ENCODE measurements at places on chromosomes 5 and 9.

DNA sequence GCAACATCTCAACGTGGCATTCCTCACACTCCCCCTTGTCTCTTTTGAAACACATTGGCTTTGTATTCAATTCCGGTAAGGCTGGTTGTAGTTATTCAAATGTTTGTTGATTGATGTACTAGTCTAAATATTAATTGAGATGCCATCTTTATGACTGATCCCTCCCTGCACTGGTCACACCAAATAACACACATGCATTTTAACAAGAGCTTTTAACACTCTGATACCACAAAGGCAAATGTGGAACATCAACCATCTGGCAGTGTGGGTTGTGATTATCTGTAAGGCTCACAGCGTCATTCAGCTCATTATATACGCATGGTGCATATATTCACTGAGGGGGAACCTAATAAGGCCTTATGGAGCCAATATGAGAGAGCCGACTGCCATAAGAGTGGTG is 305.0 kb downstream of the TENT4A start:
- DNase-seq: no peak

DNA sequence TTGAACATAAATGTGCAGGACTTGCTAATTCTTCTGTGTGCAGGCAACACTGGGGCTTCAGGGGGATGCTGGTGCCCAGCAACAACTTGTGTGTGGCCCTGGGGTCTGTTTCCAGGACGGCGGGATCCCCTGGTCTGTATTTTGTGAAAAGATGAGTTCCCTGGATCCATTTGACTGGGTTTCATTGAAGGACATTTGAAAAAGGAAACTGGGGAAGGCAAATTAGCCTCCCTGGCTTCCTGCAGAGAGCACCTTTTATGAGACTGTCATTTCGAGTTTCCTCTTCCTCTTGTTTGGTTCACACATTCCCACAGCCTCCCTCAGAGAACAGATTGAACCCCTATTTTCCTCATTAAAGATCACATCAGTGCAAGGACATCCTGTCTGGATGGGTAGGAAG is 63.1 kb downstream of the FOXI1 start:
- no peak for DNase-seq

- DNase-seq: no peak
Observed at GRCh38 chr5:116573702-116574366, 789 bp downstream of the SEMA6A start.

- DNase-seq: no peak
Observed at GRCh38 chr5:60178101-60178500, 284.6 kb upstream of the PDE4D start.

GRCh38 chr5:132496631-132497487 is 6.3 kb upstream of the IRF1 start:
- no peak for DNase-seq

DNA sequence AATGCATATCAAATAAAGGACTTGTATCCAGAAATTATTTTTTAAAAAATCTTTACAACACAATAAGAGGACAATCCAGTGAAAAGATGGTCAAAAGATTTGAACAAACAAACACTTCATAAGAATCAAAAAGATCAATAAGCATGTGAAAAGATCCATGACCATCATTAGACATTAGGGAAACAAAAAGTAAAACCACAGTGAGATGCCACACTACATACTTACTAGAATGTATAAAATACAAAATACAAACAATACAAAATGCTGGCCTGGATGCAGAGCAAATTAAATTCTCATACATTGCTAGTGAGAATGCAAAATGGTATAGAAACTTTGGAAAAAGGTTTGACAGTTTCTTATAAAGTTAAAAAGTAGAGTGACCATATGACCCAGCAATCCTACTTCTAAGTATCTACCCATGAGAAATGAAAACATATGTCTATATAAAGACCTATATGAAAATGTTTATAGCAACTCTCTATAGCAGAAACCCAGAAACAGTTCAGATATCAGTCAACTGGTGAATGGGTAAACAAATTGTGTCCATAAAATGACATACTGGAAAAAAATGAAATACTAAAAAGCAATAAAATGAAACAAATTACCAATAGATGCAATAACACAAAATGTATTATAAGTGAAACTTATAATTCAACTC is 426.1 kb downstream of the RAB3C start:
- DNase-seq: no peak

DNA sequence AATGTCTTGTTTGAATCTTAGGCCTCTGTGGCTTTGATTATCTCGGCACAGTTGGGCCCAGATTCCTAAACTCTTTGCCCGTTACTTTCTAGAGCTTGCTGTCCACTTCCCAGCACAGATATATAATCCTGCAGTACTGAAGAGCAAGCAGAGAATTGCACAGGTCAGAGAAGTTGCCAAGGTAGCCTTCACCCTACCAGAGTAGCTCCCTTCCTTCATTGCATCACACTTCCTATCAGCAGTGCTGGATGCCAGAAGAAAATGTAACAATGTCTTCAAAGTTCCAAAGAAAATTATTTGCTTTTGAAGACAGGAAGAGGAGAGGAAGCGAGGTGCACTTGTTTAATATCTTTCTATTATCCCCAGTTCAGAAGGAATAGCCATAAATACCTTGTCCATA is 38.1 kb upstream of the SPATA31D4 start:
- no peak for DNase-seq

- no peak for DNase-seq
Observed at GRCh38 chr9:130844044-130844451, 9.0 kb downstream of the ABL1 start.

- no peak for DNase-seq
Observed at GRCh38 chr5:154390746-154391359, 54.9 kb upstream of the SAP30L start.

All from effector memory CD4-positive, alpha-beta T cell (primary cell).